ENCODE measurements at places on chromosomes 3 and 15. TPM values are rescaled to one million over a fixed set of nuclear protein-coding genes. Genes with fewer than 3 reads are reported as not detected.

CCR5 gene
- total RNA-seq, result 0.81 TPM

ECE2 gene
- total RNA-seq, result 0.19 TPM

ANKRD34C gene
- total RNA-seq, result 0.78 TPM

NLGN1 gene
- total RNA-seq, result 18.3 TPM

SCN11A gene
- 0.05 TPM for total RNA-seq

ITIH1 gene
- 0.35 TPM for total RNA-seq

MCF2L2 gene
- 1.1 TPM for total RNA-seq

NAALADL2 gene
- 10.4 TPM for total RNA-seq

SUSD5 gene
- total RNA-seq, result 0.78 TPM

DUOXA1 gene
- total RNA-seq, result 0.73 TPM

VILL gene
- 2.6 TPM for total RNA-seq

SPG11 gene
- total RNA-seq, result 49.2 TPM

ANKRD63 gene
- total RNA-seq, result not detected

IGSF11 gene
- 1.8 TPM for total RNA-seq

SV2B gene
- total RNA-seq, result 3.7 TPM

PCCB gene
- total RNA-seq, result 91.3 TPM

ELP6 gene
- 15.8 TPM for total RNA-seq

SKOR1 gene
- 0.24 TPM for total RNA-seq
